ENCODE measurements at places on chromosomes 11 and 22.

GRCh38 chr11:35313066-35313759, 106.1 kb downstream of the SLC1A2 start:
- no peak for DNase-seq

- DNase-seq: no peak
These were observed 145.1 kb downstream of the TBC1D22A start for GRCh38 chr22:46907241-46908215.

- DNase-seq: no peak
These were observed 104.5 kb upstream of the RAG2 start for GRCh38 chr11:36702330-36703054.

DNA sequence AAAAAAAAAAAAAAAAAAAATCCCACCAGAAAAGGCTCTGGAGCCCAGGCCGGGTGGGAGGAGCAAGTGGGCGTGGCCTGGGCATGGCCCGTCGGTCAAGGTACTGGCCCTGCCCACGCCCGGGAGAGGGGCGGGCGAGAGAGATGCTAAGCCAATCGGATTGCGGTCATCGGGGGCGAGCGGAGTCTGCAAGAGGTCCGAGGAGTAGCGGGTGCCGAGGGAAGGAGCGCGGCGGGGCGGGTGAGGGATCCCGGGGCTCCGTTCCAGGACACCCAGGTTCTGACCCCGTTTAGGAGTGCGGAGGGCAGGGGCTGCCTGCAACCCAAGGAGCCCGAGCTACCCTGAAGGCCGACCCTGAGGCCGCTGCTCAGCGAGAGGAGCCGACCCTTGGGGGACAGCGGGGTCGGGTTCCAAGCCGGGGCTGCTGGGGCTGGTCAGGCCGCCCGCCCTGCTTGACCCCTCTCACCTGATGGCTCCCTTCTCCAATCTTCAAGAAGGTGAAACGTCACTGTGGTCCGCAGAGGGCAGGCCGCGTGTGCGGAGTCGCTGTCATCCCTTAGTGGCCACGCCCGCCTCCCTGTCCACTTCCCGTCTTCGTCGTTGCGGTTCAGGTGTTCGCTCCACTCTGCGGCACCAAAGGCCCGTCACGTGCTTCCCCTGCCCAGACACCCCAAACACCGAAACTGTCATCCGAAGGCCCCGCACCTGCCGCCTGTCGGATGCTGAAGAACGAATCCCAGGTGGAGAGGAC, 11.1 kb upstream of the TAB1 start:
- DNase-seq: peak; percentile 14

DNA sequence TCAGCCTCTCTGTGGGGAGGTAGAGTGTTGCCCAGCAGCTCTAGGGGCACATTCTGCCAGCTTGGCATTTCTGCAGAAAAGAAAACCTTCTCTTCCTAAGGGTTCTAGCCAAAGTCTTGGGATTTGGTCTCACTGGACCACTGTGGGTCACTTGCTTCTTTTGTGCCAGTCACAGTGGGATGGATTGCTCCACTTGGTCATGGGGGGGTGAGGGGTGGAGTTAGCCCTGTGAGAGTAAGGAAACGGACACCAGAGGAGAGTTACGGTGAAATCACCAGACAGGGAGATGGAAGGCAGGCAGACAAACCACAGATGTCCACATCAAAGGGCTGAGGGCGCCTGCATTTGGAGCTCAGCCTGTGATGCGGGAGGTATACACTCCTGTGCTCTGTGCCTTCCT, 10.8 kb downstream of the SGSM1 start:
- DNase-seq: no peak

- no peak for DNase-seq
These were observed 37.5 kb downstream of the UVRAG start for GRCh38 chr11:75852406-75853017.

All from NCI-H1048 (cell line).